ENCODE measurements at places on chromosomes 13 and 19.

DNA sequence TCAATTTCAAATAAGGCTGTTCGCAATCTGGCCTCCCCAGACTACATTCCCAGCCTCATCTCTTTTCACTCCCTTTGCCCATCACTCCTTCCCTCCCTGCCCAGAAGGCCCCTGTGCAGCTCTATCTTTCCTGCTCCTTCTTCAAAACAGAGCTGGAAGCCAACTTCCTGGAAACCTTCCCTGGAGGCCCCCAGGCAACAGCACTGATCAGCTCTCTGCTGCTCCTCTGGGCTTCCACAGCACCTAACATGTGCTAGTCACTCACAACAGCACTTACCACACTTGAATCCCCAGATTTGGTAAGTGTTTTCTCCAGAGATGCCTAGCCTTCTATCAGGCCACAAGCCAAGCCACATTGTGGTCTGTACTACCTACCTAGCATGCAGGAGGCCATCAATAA lies 9.5 kb downstream of the SMAD9 start:
- no peak for DNase-seq

GRCh38 chr19:28858933-28859332 lies 354.0 kb downstream of the UQCRFS1 start:
- DNase-seq, result no peak

DNA sequence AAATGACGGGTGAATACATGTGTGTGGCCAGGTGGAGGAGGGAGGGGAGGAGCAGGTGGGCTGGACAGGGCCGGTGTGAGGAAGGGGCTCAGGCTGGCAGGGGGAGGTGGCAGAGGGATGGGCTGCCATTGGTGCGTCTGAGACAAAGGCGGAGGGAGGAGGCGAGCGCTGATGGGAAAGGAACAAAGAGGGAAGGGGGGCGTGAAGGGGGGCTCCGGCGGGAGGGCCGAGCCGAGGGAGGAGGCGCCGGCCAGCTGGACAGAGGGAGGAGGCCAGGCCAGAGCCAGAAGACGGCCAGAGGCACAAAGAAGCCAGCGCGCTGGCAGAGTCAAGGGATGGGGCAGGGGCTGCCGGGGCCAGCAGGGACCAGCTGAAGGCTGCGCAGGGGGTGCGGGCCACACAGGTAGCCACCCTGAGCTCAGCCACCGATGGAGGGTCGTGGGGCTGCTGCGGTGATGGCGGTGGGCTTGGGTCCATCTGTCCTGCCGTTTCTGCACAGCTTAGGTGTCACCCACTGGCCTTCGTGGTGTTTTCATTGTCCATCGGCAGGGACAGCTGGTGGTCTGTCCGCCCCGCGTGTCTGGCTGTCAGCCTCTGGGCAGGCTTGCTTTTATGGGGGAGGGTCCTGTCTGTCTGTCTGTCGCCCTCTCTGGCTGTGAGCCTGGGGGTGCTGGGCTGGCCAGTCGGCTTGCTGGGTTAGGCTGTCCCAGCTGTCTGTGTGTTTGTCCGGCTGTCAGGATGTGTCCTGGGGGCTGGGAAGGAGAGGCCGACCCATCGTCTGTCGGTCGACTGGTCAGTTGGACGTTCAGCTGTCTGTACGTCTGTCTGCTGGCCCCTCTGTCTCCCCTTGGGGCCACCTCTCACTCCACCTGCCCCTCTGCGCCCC lies 2.2 kb downstream of the APC2 start:
- no peak for DNase-seq

DNA sequence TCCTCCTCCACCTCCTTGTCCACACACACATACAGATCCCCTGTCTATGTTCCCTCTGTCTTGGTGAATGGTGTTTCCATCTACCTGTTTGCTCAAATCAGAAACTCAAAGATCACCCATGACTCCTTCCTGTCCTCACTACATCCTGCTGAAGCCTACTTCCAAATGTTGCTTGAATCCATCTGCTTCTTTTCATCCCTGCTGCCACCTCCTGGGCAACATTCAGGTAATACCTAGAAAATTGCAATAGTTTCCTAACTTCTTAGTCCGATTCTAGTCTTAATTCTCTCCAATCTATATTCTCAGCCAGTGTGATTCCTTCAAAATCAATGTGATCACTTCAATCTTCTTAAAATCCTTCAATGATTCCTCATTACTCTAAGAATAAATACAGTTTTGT lies 155.5 kb upstream of the STARD13 start:
- no peak for DNase-seq

DNA sequence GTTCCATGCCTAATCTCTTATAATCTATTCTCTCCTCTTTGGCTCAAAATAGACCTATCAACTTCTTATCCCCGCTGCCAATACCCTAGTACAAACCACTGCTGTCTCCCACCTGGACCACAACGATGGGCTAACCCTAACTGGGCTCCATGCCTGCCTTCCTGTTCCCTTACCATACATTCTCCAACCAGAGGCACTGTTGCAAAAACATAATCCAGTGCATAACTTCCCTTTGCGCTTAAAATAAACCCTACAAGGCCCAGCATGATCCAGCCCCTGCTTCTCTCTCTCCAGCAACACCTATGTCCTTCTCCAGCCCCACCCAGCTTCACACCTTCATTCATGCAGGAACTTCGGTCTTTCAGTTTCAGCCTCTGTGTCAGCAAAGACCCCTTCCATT lies 27.4 kb upstream of the CEBPA start:
- no peak for DNase-seq

Measured in adrenal gland (tissue), 19 donors.